ENCODE measurements at places on chromosomes 12 and 14. TPM values are rescaled to one million over a fixed set of nuclear protein-coding genes. Genes with fewer than 3 reads are reported as not detected.
A peak's percentile ranks its signal among the peaks of the same experiment; 100 is the strongest.

DNA sequence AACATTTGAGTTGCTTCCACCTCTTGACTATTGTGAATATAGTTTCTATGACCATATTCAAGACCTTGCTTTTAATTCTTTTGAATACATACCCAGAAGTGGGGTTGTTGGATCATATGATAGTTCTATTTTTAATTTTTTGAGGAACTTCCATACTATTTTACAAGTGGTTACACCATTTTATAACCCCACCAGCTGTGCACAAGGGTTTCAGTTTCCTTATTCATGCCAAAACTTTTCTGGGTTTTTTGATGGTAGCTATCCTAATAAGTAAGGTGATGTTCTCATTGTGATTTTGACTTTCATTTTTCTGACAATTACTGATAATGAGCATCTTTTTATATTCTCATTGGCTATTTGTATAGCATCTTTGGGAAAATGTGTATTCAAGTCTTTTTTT, 109.4 kb upstream of the GARIN2 start:
- DNase-seq: no peak

- DNase-seq: no peak
Observed at GRCh38 chr14:21255385-21256101, 13.7 kb downstream of the HNRNPC start.

GRCh38 chr14:68248481-68249255, 429.1 kb downstream of the RAD51B start:
- peak; percentile 61 for DNase-seq

GRCh38 chr14:89303456-89304435, 113.3 kb downstream of the FOXN3 start:
- no peak for DNase-seq

GRCh38 chr14:103500148-103500990, 22.3 kb downstream of the CKB start:
- DNase-seq: peak; percentile 82

GRCh38 chr14:93976477-93977057, at the start of gene ASB2:
TSS of gene ASB2 (minus strand) at chr14:93976570. CDS start at chr14:93964539, 12,031 bp downstream.
- DNase-seq: no peak

GRCh38 chr14:83006121-83006670, 1472.5 kb upstream of the SEL1L start:
- DNase-seq: peak; percentile 55

CMA1 gene
- 0.69 TPM for total RNA-seq

- DNase-seq: no peak
Observed at GRCh38 chr12:121376754-121377697, 22.9 kb upstream of the RNF34 start.

- no peak for DNase-seq
Observed at GRCh38 chr12:622416-622815, 40.8 kb downstream of the NINJ2 start.

- DNase-seq: no peak
Observed at GRCh38 chr12:86456241-86456640, 200.1 kb upstream of the MGAT4C start.

- DNase-seq: no peak
Observed at GRCh38 chr12:108495054-108495453, 20.0 kb upstream of the FICD start.

TMEM132D gene
- total RNA-seq: 0.39 TPM

FGD4 gene
- total RNA-seq: 15.7 TPM

DNA sequence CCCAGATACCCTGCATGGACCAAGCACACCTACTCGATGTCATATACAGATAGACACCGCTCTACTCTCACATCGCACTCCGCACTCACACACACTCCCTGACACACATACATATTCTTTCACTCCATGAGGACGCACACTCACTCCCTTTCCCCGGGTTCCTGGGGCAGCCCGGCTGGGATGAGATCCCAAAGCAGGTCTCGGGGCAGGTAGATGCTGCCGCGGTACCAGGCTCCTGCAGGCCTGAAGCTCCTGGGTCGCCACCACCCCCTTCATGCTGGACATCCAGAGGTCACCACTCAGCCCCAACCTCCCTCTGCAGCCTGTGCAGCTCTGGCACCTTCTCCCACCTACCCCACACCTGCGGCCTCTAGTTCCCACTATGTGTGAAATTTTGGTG, 2.3 kb downstream of the C1QL4 start:
- no peak for DNase-seq

CLEC2A gene
- total RNA-seq: not detected

DNA sequence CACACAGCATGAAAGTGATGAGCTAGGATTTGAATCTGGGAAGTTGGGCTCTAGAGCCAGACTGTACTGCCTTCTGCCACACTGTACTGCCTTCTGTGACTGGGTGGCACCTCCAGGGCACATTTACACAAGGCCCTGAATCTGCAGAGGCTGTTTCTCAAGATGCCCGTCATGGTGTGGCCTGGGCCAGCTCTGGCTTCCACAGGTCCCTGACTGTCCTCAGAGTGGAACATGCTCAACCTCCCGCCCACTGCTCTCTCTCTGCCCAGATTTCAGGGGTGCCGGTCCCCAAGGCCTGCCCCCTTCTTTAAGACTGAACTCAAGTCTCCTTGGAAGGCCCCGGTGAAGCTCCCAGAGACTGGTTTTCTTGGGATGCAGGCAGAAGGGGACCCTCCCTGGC, 50.2 kb downstream of the C14orf132 start:
- no peak for DNase-seq

Data from pancreas (tissue), 10 donors.